Chondrocyte (in vitro differentiated cells): ENCODE measurements at places on chromosomes 2 and 18. TPM values are rescaled to one million over a fixed set of nuclear protein-coding genes. Genes with fewer than 3 reads are reported as not detected.

The KHK gene
- 1.2 to 1.9 TPM (median 1.3 TPM) in 3 replicates for total RNA-seq

The LONRF2 gene
- total RNA-seq = 1.7 to 1.8 TPM (median 1.7 TPM) in 3 replicates

The SLC14A1 gene
- 0.25 TPM in 1 of 3 replicates, not detected in the others for total RNA-seq

The SP140L gene
- total RNA-seq = 20.6 to 21.9 TPM (median 21.3 TPM) in 3 replicates

The NUP35 gene
- total RNA-seq = 7.5 to 9.8 TPM (median 8.5 TPM) in 3 replicates

The DES gene
- total RNA-seq = 0.70 to 19.8 TPM (median 15.5 TPM) in 3 replicates

The VIL1 gene
- total RNA-seq = not detected in 3 replicates

The UGT1A9 gene
- 0.10 TPM in 1 of 3 replicates, not detected in the others for total RNA-seq

The NEU2 gene
- total RNA-seq = not detected in 3 replicates

The SLC5A7 gene
- total RNA-seq = not detected in 3 replicates

The GPBAR1 gene
- total RNA-seq = 0.10 to 0.26 TPM (median 0.22 TPM) in 3 replicates

The SAG gene
- not detected in 3 replicates for total RNA-seq

The DIPK1C gene
- total RNA-seq = not detected in 3 replicates
